ENCODE measurements at places on chromosomes 5 and 9.

DNA sequence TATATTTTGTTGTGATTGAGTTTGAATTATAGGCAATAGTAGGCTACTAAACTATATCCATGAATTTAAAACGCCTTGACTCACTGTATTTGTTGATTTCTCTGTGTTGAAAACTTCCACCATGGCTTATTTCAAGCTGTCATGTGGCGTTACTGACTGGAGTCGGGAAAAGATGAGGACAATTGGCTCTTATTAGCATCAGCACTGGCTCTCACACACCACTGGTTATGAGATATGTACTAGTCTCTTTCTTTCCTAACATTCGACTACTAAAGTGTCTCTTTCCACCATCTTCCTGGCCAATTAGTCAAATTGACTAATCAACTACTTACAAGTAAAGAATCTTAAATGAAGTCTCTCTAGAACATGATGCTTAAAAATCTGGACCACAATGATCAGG, 9.1 kb upstream of the DAB2 start:
- DNase-seq = no peak

DNA sequence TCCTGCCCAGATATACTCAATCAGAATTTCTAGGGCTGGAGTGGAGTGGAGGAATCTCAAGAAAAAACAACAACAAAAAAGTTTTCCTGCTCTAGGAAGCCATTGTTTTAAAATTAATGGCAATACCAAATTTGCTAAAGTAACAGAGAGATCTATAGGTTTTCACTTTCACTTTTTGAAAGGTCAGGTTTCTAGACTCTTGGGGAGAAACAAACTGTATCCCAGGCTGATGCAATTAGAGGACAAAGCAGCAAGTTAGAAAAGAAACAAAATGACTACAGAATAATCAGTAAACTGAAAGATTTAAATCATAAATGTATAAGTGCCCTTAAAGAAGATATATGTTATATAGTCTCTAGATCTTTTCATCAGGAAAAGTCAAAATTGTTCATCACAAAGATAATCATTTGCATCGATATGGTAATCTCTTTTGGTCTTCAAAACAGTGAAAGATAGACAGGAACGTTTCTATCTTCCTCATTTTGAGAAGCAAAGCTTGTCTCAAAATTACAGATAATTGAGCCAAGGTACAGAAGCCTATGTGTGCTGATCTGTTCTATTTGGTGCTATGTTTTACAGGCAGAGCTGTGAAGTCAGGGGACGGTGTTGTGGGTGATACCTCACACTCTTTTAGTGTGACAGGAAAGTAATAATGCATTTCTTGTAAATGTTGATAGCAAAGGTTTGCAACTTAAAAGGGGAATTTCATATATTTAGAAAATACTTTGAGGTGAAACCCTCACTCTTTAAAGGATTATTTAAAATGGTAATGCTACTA, 1746.6 kb upstream of the C9orf72 start:
- no peak for DNase-seq

- no peak for DNase-seq
Observed at GRCh38 chr5:150303070-150303615, 438 bp upstream of the ARSI start.

- no peak for DNase-seq
Observed at GRCh38 chr5:16464664-16465543, 696 bp downstream of the ZNF622 start.

GRCh38 chr5:80569961-80570786, at the start of gene ANKRD34B:
Gene ANKRD34B (minus strand): TSS chr5:80570280. CDS start chr5:80560019, 10,261 bp downstream.
- DNase-seq = peak; percentile 45

DNA sequence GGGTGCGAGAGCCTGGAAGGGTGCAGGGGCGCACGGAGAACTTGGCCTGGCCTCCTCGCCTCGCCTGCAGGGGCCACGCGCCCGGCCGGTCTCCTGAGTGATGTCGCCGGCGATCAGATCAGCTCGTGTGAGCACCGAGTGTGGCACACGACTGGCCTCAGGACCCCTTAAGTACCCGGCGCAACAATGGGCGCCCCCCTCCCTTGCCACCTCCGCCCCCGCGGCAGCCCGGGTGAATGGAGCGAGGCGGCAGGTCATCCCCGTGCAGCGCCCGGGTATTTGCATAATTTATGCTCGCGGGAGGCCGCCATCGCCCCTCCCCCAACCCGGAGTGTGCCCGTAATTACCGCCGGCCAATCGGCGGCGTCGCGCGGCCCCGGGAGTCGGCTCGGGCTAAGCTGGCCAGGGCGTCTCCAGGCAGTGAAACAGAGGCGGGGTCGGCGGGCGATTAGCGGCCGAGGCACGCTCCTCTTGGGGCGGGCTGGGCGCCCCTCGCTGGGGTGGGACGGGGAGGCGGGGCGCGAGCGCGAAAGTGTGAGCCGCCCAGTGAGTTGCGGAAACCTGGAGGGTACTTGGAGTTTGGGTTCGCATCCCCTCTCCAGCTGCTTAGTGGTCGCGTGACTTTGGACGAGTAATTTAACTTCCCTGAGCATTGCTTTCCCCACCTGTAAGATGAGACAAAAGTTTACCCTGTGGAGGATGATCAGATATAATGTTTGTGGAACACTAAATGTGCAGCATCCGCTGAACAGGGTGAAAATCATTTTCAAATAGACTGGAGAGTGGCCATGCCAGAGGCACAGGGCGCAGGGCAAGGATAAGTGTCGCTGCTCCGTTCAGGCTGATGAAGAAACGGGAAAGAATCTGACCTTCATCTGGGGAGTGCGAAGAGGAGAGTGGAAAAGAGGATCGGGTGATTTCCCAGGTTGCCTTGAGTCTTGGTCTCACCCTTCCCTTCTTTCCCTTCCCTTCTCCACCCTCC, at the start of gene NEUROG1:
Gene NEUROG1, minus strand, starts transcription at position 145 of the 982 bp plus-strand sequence. CDS start 274 bp downstream, outside the sequence.
- no peak for DNase-seq

- DNase-seq = no peak
Observed at GRCh38 chr5:9269014-9269413, 276.9 kb downstream of the SEMA5A start.

GRCh38 chr5:3595006-3595961, at the start of gene IRX1:
Gene IRX1 (plus strand): TSS chr5:3595832. CDS start chr5:3596106, 274 bp downstream.
- DNase-seq = no peak

- no peak for DNase-seq
Observed at GRCh38 chr9:127786773-127787104, 905 bp downstream of the CDK9 start.

DNA sequence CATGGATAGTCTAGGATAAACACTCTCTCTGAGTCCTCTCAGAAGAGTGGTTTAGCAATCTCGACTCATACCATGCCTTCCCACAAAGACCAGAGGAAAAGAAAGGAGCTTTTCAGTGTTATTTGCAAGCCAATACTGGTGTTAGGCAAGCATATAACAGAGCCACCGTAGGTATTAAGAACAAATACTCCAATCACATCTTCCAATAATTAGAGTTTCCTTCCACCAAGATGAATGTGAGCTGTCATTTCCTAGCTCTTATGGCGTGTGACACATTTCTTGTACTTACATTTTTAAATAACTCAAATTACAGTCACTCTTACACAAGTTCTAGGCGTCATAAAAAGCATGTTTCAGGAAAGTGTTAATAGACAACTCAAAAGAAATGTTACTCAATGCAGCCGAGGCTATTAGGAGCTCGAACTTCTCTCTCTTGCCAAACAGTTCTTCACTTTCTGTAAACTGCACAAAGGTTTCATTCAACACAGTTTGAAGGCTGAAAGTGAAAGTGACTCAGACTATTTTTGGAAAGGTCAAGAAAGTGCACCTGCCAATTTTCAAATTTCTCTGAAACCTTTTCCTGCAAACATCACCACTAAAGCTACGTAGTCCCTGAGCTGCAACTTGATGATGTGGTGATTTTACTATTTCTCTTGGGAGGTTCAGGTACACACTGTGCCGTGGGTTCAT, 153.8 kb downstream of the AUH start:
- peak; percentile 82 for DNase-seq

- no peak for DNase-seq
Observed at GRCh38 chr9:123867034-123867433, 62.9 kb downstream of the DENND1A start.

DNA sequence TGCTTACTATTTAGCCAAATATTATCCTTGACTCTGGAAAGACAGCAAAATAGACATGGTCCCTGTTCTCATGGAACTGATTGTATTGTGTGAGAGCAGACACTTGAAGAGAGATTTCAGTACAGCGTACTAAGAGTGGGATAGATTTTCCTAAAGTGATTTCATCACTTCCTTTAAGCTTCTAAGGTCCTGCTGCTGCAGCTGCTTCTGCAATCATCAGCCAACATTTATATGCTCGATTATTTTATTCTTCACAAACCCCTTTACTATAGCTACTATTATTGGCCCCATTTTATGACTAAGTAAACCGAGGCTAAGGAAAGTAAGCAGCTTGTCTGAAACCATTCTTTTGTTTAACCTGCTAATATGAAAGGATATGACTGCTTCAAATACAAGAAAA, 137.7 kb downstream of the SPATA31D1 start:
- no peak for DNase-seq

DNA sequence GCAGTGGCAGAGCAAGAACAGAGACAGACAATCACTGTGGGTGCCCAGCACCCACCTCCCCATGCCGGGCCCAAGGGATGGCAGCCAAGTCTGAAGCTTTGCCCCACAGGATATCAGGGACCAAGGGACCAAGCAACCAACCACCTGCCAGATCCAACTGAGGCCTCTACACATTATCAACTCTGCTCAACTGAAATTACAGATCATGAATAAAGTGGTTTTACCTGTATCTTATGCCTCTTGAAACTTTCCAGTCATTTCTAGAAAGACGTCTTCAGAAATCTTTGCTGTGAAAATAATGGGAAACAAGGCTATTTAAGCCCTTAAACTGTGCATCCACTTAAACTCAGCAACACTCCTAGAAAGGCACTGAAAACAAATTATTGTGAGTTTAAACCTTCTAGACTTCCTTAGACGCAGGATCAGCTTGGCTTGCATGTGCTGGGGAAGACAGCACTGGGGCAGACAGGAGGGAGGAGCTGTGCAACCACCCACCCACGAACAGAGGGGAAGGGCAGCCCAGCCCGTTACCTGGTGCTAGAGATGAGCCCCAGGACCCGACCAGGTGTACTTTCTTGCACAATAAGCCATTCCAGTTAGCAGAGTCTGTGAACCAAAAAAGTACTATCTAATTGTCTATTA, 80.0 kb downstream of the SEMA4D start:
- peak; percentile 66 for DNase-seq

GRCh38 chr5:79931409-79931808, 59.7 kb downstream of the MTX3 start:
- DNase-seq = no peak

- no peak for DNase-seq
Observed at GRCh38 chr5:103446813-103447212, 115.8 kb downstream of the NUDT12 start.

DNA sequence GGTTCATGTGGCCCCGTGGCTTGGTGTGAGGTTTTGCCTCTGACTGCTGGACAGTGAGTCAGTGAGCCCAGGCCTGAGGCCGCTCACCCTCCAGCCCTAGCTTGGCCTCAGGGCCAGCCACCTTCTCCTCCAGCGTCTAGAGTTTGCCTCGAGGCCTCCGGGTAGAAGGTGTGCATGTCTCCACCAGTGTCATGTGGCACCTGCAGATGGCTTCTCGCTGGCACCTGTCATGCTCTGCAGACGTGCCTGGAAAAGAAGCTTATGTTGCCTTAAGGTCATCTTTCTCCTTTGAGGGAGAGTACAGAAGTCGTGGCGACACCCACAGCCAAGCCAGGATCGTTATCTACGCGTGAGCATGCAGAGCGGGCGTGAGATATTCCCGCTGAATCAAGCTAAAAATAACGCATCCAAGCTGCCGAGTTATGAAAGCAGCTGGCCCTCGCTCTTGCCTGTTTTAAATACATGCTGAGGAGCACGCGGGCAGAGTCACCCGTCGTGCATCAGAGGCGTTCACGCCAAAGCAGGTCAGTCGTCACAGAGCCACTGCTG, 79.7 kb upstream of the FCN2 start:
- DNase-seq = no peak

DNA sequence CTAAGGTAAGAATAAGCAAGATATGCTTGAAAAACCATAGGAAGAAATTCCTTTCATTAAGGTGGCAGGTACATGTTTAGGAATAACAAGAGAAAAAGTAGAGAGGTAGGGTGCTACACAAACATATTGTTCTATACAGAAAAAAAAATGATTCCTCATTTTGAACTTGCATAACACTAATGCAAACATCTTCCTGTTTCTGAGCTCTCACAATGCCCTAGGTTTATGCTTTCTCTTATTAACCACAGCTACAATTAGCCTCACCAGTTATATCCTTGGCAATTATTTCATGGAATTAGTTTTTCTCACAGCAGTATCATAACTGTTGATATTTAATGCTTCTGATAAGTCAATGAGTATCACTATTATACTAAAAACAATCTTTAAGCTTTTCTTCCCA, 20.7 kb downstream of the CEMIP2 start:
- DNase-seq = no peak

DNA sequence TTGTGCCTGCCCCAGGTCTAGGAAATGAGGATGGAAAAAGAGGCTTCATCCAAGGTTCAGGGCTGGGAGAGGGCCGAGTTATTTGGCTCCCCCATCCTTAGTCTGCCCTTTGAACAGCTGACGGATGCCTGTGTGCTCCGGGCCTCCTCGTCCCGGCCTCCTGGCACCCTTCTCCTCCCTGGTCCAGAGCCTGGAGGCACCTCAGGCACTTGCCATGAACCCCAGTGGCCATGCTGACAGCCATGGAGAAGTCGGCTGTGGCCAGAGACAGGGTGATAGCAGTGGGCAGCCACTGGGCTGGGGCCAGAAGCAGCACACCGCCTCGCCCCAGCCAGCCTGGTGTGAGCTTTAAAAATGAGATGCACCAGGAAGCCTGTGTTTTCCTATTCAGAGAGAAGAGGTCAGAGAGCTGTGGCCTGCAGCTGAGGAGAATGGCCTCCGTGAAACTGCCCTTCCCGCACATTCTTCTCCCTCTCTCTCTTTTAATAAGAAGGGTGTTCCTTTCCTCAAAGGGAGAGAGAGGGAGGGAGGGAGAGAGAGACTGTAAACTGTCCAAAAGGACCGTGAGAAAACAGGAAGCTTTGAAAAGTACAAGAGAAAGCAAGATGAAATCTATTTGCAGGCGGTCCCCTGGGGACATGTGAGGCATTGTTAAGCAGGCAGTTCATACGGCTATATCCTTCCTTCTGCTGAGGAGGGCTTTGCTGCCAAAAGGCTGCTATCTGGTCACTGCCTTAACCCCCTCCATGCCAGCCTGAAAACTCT, 55.3 kb downstream of the ZNF366 start:
- no peak for DNase-seq

GRCh38 chr5:151095341-151096000, 14.6 kb upstream of the TNIP1 start:
- DNase-seq = no peak

DNA sequence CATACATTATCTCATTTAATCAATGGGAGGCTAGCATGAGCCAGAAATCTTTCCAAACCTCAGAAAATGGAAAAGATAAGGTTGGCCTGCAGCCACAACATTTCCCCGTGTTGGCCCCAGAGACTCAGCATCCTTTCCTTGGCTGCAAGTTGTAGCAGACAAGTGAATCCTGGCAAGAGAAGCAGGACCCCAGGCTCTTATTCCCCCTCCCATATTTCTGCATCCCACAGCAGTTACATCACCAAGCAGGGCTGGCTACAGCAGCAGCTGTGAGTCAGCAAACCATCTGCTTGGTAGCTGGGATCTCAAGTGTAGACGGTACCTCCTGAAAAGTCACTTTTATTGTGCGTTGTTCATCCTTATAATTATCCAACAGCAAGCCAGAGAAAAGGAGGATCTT, 212.4 kb downstream of the GNA14 start:
- DNase-seq = no peak

- DNase-seq = no peak
Observed at GRCh38 chr5:126437721-126438120, 14.5 kb downstream of the GRAMD2B start.

GRCh38 chr9:16106021-16106571, 553.3 kb downstream of the CCDC171 start:
- no peak for DNase-seq
